WTC11 (cell line): ENCODE measurements at places on chromosomes 4 and X.

DNA sequence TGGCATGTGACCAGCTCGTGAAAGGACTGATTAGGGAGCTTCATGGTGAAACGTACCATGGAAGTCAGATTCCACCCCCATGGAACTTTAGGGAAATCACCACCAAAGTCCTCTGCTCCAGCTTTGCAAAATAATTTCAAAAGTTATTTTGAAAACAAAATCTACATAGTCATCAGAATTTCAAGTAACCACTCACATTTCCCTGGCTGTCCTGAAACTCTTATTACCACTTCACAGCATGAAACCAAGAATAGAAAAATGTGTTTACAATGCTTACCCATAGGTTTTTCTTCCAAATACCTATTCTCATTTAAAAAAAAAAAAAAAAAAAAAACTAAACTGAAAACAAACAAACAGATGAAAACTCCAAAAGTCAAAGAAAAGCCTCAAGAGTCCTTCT lies 198.7 kb downstream of the PDGFRA start:
- DNase-seq = no peak

DNA sequence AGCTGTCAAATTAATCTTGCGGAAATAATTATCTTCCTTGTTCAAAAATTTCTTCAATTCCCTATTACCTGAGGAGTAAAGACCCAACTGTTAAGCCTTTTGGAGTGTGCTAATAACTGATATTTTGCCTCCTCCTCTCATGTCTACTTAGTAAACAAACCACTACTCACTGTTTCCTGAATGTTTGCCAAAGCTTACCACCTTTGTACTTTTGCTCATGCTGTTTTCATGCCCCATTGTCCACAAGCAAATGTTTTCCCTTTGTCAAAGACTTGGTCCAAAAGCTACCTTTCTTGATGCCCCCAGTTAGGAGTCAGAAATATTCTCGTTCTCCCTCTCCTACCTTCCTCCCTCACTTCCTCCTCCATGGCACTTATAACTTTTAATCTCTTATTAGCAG lies 226.1 kb downstream of the ENOX2 start:
- DNase-seq = no peak

GRCh38 chr4:182604161-182604622 lies 313.0 kb downstream of the DCTD start:
- no peak for DNase-seq

- DNase-seq = no peak
Observed at GRCh38 chrX:3252744-3253143, 93.7 kb downstream of the MXRA5 start.

DNA sequence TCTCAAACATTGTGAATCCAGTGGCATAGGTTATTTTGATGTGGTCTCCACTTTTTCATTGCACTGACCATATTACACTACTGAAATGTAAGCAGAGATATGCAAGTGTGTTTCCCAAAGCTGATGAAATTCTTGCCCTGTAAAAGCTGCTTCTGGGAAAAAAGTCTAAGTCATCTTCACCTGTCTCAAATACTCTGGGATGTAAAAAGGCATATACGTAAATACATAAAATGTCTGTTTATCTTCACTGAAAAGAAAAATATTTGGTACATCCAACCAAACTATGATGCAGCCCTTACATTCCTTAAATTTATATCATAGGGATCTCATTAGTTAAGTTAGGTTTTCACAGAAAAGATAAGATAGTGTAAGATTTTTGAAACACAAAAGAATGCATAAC lies 7.9 kb downstream of the KDR start:
- DNase-seq = no peak

GRCh38 chr4:26985873-26986272 lies 125.2 kb downstream of the STIM2 start:
- no peak for DNase-seq

DNA sequence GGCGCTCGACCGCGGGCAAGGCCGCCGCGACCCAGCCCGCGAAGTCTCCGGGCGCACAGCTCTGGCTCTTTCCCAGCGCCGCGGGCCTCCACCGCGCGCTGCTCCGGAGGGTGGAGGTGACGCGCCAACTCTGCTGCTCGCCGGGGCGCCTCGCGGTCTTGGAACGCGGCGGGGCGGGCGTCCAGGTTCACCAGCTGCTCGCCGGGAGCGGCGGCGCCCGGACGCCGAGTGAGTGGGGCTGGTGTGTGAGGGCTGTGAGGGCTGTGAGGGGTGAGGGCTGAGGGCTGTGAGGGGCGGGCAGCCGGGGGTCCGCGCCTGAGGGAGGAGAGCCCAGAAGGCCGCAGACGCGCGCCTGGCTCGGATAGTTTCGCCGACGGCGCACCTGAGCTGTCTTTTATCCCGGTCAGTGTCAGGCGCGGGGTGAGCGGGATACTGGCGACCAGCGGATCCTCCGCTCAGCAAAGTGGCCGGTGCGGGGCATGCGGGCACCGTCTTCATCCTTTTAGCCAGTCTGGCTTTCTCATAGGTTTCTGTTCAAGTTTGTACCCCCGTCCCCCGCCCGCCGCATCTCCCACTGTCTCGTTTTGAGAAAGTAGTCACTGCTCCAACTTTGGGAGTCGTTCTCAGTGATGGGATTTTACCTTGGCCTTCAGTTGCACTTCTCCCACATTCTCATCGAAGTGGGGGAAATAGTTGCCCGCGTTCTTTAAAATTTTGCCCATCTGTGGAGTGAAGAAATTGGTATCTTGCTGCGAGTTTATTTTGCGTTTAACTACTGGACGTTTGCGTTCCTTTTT lies 586 bp downstream of the HERC5 start:
- peak; percentile 64 for DNase-seq

DNA sequence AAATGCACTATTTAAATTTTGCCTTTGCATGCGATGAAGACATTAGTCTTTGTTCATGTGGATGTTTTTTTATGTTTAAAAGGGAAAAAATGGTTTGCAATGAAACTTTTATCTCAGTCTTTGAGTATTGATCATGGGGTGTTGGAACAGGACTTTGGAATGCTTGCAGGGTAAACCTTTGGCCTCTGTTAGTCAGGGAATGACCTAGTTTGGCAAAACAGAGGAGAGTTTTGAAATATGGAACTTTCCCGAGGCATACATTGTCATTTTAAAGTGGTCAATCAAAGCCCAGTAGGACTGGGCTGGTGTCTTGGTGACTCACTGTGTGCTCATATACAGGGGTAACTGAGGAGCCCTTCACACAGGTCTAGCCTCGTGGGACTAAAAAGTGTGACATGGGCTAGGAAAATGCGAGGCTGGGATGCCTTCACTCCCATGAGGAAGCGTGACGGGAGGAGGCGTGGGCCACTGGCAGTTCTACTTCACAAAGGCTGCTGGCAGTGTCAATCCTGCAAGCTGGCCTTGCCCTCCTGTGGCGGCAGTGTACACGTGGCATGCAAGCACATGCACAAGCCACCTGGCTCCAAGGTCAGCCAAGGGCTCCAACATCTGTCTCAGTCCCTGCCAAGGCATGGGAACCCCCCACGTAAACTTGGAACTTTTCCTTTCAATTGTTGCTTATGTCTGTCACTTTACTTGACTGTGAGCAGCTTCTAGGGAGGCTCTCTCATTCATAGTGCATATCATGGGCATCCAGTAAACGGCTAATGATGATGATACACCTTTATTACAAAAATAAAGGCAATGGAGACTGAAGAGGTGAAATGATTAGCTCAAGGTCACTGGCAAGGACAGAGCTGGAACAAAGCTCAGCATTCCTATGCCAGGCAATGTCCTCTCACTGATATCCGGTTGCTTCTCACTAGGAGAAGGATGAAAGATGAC lies 5.2 kb upstream of the F11 start:
- no peak for DNase-seq

DNA sequence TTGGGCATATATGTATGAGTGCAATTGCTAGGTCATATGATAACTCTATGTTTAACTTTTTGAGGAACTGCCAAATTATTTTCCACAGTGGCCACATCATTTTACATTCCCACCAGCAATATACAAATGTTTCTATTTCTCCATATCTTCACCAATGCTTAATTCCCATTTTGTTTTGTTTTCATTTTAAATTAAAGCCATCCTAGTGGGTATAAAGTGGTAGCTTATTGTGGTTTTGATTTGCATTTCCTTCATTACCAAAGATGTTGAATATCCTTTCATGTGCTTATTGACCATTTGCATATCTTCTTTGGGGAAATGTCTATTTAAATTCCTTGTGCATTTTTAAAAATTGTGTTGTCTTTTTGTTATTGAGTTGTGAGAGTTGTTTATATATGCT lies 36.7 kb upstream of the SCOC start:
- DNase-seq = no peak

DNA sequence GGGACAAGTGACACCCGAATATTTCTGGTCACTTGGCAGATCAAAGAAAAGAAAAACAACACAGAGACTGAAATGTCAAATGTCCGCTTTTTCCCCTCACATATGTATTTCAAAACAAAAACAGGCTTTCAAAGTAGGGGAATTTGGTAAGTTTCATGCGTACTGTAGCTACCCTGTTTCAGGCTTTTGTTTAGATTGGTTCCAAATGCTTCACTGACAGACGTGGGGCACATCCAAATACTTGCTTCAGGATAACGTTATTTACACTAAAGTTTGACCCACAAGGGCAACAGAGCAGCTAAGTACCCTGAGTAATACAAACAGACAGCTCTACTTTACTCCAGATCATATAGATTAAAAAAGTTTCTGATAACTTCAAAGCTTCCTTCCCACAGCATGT lies 804.5 kb upstream of the POU3F4 start:
- no peak for DNase-seq

- DNase-seq = no peak
Observed at GRCh38 chr4:84378356-84378755, 120.7 kb downstream of the NKX6-1 start.

- no peak for DNase-seq
Observed at GRCh38 chrX:131783555-131784308, 239.4 kb upstream of the STK26 start.

- DNase-seq = no peak
Observed at GRCh38 chr4:78184584-78184983, 127.5 kb downstream of the FRAS1 start.

DNA sequence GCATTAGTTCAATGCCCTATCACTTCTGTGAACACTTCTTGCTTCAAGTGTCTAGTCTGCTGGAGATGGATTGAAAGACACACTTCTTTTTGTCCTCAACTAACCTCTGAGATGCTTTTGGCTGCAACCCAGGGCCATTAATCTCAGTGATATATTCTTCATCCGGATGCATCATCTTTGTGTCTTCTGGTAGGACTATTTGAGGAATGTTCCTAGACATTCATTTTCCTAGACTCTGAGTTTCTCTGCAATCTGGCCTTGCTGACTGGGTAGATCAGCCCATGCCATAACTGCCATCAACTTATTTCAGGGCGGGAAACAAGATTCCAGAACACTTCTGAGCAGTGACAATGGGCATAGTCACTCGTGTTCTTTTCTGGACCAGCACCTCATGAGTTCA lies 329.4 kb downstream of the PDGFC start:
- no peak for DNase-seq

DNA sequence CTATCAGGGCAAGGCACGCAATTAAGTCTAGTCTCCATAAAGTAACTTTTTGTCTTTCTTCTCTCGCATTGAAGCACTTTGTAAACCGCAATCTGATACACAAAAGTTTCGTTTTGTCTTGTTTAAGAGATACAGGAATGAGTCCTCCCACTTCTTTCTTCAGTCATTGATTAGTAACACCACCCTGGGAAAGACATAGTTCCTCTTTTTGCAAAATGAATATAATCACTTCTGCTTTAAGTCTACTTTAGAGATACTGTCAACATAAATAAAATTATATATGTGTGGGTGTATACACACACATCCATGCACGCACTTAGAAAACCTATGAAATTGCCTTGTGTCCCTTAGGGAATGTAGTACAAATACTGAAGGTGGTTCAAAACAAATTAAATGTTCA lies 11.7 kb downstream of the COQ2 start:
- no peak for DNase-seq

GRCh38 chrX:133852837-133853356 lies 132.5 kb downstream of the GPC3 start:
- no peak for DNase-seq

- no peak for DNase-seq
Observed at GRCh38 chrX:125198546-125198945, 121.1 kb upstream of the TEX13C start.

DNA sequence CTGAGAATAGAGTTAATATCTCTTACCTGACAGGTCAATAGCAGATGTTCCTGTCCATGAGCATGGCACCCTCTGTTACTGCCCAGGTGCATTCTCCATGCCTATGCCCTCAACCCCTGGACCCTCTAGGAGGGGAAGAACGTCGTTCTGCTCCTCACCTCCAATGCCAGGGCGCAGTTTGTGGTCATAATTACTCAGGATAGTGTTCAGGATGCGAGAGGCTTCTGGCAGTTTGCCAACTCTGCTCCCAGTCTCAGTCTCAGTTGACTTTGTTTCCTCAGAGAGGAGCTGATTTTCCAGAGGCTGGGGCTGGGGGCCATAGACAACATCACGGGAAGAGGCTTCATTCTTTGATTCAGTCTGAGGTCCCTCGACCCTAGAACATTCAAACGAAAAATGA lies 4.4 kb downstream of the GABRE start:
- DNase-seq = no peak

DNA sequence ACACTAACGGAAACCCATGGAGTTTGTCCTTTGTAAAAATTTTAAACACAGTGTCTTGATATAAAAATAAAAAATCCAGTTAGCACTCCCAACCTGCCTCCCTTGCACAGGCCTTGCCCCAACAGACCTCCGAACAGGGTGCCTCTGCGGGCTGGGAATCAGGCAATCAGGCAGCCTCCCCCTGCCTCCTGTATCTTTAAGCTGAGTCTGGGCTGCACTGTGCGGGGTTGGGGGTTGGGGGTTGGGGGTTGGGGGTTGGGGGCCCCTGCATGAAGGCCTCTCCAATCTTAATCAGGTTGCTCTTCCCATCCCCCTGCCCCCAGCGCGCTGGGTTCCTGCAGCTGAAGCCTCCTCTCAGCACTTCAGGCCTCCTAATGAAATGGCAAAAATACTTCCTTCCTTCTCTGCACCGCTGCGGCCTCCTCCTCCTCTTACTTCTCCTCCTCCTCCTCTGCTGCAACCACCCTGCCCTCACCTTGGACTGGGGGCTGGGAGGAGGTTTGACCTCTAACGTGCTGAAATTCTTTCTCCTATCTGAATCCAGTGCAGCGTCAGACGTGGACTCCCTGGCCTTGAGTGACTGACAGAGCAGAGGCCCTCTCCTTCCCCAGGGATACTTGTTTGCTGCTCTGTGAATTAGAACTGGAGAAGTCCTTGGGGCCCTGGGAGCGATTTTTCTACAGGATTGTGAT lies 26.6 kb downstream of the NLGN3 start:
- no peak for DNase-seq

DNA sequence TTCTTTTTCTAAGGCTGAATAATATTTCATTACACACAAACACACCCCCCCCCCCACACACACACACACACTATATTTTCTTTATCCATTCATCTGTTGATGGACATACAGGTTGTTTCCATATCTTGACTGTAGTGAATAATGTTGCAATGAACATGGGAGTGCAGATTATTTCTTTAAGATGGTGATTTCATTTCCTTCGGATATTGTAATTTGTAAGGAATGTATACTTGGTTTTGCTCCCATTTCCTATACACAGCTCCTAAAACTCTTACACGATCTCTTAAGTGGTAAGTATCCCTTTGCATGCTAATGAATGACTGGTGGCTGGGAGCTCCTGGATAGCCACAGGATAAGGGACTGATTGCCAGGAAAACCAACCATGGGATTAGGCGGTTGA lies 14.7 kb upstream of the RBMXL3 start:
- DNase-seq = no peak
